NCI-H2081 (cell line): ENCODE measurements at places on chromosomes 13 and 19.

DNA sequence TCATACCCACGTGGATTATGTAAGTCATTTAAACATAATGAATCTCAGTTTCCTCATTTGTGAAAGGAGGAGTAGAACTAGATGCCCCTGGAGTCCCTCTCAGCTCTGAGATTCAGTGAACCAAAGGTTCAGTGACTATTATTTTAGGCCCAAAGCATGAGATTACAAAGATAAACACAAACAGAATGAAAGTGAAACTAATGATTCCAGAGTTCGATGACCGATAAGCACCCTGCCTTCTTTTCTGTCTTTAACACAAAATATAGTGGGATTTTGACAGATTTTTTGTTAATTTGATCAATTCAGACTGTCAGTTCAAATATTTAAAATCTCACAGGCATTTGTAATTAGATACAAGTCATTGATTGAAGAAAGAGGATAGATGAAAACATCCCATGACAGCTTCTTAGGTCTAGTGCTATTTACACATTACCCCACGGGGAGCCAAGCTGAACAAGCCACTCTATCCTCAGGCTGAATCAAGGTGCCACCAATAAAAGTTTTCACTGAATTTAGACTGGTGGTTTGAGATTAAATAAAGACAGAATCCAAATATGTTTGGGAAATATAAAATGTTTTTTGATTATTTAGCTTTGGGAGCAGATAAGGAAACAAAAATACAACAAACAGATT, 64.6 kb upstream of the RAP2A start:
- DNase-seq, result no peak

- no peak for DNase-seq
These were observed 29.0 kb upstream of the CEBPG start for GRCh38 chr19:33344573-33344925.

DNA sequence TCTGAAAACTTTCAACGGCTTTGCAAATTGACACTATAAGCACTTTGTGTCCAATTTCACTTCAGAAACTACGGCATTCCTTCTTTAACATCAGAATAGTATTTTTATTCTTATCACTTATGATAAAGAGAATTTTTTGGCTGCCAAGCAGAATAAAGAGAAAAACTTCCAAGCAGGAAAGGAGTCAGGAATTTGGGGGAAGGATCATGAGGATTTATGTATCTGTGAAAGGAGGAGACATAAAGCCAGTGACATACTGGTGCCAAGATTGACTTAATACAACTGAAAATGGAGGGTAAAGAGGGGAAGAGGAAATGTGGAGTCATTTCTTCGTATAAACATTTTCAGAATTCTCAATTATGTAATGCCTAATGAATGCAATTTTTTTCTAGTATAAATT, 94.7 kb downstream of the RBM26 start:
- DNase-seq, result no peak

DNA sequence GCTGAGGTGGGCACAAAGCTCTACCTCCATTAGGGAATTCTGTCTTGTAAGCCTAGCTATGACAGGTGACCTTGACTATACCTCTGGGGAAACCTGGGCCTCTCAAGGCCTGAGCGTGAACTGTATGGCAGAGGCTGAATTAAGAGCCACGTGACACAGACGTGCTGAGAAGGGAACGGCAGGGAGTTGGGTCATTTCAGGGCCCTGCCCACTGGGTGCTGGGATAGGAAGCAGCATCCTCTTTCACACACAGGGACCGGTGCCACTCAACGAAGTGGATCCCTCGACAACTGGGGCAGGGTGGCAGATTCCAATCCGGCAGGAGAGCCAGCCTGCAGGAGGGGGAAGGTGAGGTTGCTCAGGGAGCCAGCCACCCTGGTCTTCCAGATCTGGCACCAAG, 9.2 kb downstream of the ASF1B start:
- DNase-seq, result no peak

GRCh38 chr13:45695198-45695730, 6.9 kb upstream of the CBY2 start:
- no peak for DNase-seq

DNA sequence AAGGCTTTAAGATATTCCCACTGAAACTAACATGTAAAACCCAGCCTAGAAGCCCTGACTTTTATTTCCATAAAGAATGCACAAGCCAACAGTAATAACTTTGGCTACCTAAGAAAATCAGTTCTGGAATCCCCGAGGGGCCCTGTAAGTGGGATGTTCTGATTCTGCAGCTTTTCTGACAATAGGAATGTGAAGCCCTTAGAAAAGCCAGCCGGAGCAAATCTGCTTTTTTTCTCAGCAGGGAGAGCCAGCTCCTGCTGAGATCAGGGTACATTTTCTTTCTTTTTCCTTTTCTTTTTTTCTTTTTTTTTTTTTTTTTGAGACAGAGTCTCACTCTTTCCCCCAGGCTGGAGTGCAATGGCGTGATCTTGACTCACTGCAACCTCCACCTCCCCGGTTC, 8.0 kb upstream of the GARRE1 start:
- DNase-seq, result no peak

- peak; percentile 1 for DNase-seq
These were observed 274.7 kb downstream of the SUCLA2 start for GRCh38 chr13:47726394-47726793.

DNA sequence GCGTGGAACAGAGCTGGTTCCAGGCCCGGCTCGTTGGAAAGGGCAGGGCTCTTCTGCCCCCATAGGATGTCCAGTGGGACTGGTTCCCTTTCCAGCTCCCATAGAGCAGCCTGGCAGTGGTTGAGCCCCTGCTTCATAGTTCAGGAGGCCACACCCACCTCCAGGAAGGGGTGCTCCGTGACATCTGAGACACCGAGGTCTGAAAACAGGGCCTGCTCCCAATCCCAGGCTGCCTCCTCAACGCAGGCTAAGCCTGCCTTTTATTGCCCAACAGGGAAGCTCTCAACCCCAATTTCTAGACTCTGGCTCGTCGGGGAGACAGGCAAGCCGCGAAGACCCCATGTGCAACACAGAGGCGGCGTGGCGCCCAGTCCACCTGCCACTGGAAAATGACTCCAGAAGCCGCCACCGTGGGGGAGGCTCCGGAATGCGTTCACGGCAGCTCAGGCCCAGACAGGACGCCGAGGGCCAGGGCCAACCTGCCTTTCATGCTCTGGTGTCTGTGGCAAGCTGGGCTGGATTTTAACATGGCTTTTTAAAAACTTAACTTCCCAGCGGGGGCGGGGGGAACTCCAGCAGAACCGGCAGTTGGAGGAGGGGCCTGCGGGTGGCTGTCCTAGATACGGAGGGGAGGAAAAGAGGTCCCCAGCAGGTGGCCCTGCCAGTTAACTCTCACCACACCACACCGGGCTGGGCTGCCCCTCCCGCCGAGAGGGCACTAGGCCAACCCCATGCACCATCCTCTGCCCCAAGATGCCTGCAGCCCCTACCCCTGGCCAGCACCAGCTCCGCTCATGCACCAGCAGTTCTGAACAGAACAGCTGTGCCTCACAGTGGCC, 17.9 kb upstream of the TINCR start:
- no peak for DNase-seq

GRCh38 chr13:42068886-42069285, 20.4 kb downstream of the DGKH start:
- no peak for DNase-seq

- peak; percentile 15 for DNase-seq
These were observed 1.4 kb upstream of the BCL3 start for GRCh38 chr19:44746946-44747738.

GRCh38 chr13:50999641-51000040, 90.0 kb downstream of the RNASEH2B start:
- no peak for DNase-seq

GRCh38 chr19:39557811-39558623, 18.1 kb upstream of the EID2 start:
- peak; percentile 8 for DNase-seq

- peak; percentile 83 for DNase-seq
These were observed 14.0 kb upstream of the TUBB4A start for GRCh38 chr19:6516018-6516658.

- DNase-seq, result no peak
These were observed 489.1 kb upstream of the TSHZ3 start for GRCh38 chr19:31838163-31838815.

GRCh38 chr13:50892210-50892944, 17.2 kb upstream of the RNASEH2B start:
- DNase-seq, result no peak

DNA sequence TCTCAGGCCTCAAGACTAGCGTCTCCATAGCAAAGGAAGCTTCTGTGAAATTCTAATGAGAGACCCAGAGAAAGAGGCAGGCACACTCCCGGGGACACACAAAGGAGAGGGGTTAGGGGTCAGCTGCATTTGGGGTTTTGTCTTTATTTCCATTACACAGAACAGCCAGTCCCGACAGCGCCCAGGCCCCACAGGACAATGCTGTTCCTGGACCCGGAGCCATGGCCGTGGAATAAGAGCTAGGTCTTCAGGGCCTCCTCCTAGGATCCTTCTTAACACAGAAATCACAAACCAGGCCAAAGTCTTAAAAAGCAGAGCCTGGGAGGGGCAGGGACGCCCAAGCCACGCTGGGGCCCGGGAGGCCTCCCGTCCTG, 22.8 kb downstream of the KCTD15 start:
- DNase-seq, result no peak

GRCh38 chr13:32733690-32734089, 147.4 kb downstream of the PDS5B start:
- no peak for DNase-seq

GRCh38 chr19:46371371-46371901, 24.5 kb downstream of the PPP5C start:
- no peak for DNase-seq

GRCh38 chr19:14015524-14016035, 9.5 kb upstream of the RFX1 start:
- DNase-seq, result no peak

GRCh38 chr13:112616586-112617362, 28.8 kb upstream of the TUBGCP3 start:
- peak; percentile 33 for DNase-seq

- no peak for DNase-seq
These were observed 110.6 kb upstream of the ATXN8OS start for GRCh38 chr13:69997061-69997460.

GRCh38 chr13:112710855-112711527, 21.2 kb downstream of the ATP11A start:
- DNase-seq, result no peak

- peak; percentile 9 for DNase-seq
These were observed 9.8 kb downstream of the FZR1 start for GRCh38 chr19:3515891-3516422.

- DNase-seq, result no peak
These were observed 85.9 kb downstream of the MBNL2 start for GRCh38 chr13:97307882-97308624.

- DNase-seq, result no peak
These were observed 25.2 kb downstream of the IL17D start for GRCh38 chr13:20728579-20729311.

DNA sequence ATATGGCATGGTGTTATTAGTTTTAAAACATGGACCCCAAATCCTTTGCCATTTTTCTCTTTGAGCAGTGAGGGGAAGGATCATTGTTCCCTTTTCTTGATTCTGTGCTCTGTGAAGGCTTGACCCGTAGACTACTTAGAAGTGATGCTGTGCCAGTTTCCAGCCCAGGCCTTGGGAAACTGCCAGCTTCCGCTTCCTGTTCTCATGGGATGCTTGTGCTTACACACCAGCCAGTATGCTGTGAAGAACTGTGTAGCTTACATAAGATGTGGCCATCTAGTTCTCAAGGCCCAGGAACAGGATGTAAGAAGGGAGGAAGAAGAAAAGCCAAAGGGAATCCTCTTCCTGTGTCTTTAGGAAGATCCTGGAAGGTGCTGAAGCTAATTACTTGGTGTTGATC, 180.9 kb downstream of the PCCA start:
- DNase-seq, result no peak

DNA sequence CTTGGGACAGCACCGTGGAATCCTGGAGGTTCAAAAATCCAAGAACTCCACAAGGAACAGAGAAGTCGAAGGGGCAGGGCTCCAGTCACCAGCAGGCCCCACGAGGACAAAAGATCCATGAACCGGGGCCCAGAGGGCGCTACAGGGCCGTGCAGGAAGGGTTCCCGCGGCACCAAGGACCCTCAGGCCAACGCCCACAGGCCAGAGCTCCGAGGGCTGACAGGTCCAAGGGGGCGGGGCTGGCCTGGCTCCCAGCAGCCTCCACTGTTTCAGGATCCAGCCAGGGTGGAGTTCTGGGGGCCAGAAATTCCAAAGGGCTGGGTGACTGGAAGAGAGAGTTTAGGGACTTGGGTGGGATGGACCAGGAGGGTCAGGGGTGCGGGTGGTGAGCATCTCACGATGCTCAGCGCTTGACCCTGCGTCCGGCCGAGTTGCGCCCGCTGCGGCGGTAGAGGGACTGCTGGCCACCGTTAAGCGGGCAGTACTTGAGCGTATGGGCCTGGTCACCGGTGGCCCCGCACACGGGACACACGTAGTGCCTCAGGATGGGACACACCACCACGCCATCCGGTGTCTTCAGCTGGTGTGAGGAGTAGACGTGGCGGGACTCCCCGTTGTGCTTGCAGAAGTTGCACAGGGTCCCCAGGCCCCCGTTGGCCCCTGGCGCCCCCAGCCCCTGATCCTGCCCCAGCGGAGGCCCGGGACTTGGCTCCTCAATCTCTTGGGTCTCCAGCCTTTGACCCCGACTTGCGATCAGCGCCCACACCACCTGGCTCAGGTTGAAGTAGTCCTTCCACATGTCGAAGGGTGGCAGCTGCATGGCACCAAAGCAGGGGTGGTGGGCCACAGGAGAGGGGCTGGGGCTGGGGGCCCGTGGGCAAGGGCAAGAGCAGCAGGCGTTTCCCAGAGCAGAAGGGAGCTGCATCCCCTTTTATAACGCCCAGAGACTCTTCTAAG, at the start of gene NANOS2:
NANOS2 (minus strand) TSS at position 905 of the 957 bp plus-strand sequence; CDS start at position 820, 85 bp downstream.
- DNase-seq, result no peak

GRCh38 chr19:10416380-10417257, 3.7 kb upstream of the PDE4A start:
- DNase-seq, result peak; percentile 81

- peak; percentile 14 for DNase-seq
These were observed 2.1 kb downstream of the PNMA8C start for GRCh38 chr19:46426506-46427162.

GRCh38 chr13:112877976-112878955, 90.7 kb upstream of the MCF2L start:
- no peak for DNase-seq

DNA sequence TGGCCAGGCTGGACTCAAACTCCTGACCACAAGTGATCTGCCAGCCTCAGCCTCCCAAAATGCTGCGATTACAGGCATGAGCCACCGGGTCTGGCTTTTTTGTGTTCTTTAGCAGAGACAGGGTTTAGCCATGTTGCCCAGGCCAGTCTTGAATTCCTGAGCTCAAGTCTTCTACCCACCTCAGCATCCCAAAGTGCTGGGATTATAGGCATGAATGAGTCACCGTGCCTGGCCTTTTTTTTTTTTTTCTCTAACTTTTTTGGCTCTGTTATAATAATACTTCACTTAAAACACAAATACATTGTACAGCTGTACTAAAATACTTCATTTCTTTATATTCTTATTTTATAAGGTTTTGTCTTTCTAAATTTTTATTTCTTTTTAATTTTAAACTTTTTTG, 599.5 kb upstream of the PCDH9 start:
- no peak for DNase-seq

DNA sequence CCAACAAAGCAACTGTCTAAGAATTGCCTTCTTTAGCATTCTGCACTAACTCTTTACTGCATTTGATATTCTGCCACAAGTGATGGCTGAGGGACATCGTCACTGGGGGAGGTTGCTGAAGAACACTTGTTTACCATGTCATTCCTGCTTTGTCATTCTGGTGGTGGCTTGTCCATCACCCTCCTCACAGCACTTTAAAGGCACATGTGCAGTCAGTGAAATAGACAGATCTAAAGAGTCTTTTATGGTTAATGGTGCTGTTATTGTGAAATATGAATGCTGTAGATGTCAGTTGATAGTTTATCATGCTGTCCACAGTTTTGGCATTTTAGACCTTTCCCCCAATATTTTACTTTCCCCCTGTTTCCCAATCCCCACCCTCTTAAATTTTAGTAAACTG, 120.9 kb upstream of the TSC22D1 start:
- DNase-seq, result no peak
